SW 1271 (cell line): ENCODE measurements at places on chromosomes 7 and 10.

- no peak for DNase-seq
Observed at GRCh38 chr7:20298486-20298901, 32.2 kb upstream of the ITGB8 start.

- no peak for DNase-seq
Observed at GRCh38 chr7:29806208-29806994, at the start of gene WIPF3. Gene WIPF3, plus strand, starts transcription at chr7:29806508. Its CDS starts 28,217 bp downstream, at chr7:29834725.

GRCh38 chr10:47253030-47253637 is 46.9 kb upstream of the GDF10 start:
- DNase-seq: no peak

DNA sequence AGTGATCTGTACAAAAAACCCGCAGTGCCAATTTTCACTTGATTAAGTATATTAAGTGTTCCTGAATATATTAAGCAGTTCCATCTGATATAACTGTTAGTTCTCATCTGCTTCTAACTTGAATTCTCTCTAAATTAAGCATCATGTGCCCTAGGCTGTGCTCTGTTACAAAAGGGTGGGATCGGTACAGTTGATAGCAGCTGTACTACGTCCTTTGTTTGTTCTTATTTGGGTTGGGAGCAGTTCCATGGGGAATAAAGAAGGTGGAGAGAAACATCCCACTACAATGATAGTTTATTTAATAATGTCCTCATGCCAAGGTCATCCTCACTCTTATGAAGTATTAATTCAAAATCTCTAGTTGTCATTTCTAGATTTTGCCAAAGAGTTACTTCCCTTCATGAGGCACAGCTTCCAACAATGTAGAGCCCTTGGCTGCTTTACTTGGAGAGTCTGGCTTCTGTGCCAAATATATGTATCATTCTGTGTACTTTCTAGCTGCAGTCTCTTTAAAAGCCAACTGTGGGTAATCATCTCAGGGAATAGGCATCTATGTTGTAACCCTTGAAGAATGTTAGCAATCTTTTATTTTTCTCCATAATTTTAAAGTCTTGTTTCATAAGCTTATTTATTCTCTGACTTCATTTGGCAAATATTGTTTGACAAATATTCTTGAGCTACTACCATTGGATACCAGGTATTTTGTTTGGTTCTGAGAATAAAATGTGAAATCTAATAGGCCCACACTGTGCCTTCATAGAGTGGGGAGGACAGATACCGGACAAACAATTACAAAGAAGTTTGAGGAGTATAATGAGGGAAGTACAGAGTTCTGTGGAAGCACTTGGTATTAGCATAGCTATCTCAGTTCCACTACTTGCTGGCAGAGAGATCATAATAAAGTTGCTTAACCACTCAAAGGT is 22.4 kb upstream of the AHR start:
- peak; percentile 33 for DNase-seq

GRCh38 chr10:31617757-31618156 is 298.7 kb downstream of the ZEB1 start:
- no peak for DNase-seq

GRCh38 chr10:75358132-75358531 is 43.4 kb downstream of the ZNF503 start:
- no peak for DNase-seq

- peak; percentile 81 for DNase-seq
Observed at GRCh38 chr7:123748734-123749536, at the start of gene WASL. Gene WASL, minus strand, starts transcription at chr7:123749003. Its CDS starts 269 bp downstream, at chr7:123748734.

DNA sequence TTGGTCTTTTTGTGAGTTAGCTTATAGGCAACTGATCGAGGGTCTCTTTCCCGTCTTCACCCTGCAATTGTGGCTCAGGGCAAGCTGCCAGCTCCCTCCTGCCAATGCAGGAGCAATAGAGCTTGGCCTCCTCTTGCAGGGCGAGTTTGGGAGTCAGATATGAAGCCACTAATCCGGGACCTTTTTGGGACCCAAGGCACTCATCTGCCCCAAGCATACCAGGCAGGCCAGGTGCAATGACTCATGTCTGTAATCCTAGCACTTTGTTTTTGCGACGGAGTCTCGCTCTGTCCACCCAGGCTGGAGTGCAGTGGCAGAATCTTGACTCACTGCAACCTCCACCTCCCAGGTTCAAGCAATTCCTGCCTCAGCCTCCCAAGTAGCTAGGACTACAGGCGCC is 21.1 kb downstream of the LIMK1 start:
- DNase-seq: no peak

GRCh38 chr7:149253665-149254064 is 8.3 kb upstream of the ZNF783 start:
- no peak for DNase-seq

GRCh38 chr10:63919575-63920279 is 398.5 kb downstream of the REEP3 start:
- DNase-seq: no peak

- DNase-seq: no peak
Observed at GRCh38 chr10:43945094-43945730, 296.5 kb upstream of the ZNF32 start.

DNA sequence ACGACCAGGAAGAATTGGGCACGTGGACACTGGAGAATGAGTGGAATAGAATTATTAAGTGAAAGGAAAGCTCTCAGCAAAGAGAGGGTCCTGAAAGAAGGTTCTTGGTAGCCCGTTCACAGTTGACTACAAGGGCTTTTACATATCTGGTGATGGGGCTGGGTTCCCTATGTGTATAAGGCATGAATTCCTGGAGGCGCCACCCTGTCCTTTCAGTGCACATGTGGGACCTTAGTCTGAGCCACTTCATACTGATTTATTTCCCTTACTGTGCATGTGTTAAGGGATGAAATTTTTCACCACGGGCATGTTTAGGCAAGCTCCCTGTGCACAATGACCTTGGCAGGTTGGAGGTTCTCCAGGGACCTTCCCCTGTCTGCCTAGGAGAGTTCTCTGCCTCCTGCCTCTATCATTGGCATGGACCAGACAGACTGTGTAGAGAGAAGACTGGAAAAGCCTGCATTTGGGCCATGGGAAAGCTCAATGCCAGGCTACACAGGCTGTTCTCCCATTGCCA is 145.9 kb upstream of the ITGB1 start:
- no peak for DNase-seq

DNA sequence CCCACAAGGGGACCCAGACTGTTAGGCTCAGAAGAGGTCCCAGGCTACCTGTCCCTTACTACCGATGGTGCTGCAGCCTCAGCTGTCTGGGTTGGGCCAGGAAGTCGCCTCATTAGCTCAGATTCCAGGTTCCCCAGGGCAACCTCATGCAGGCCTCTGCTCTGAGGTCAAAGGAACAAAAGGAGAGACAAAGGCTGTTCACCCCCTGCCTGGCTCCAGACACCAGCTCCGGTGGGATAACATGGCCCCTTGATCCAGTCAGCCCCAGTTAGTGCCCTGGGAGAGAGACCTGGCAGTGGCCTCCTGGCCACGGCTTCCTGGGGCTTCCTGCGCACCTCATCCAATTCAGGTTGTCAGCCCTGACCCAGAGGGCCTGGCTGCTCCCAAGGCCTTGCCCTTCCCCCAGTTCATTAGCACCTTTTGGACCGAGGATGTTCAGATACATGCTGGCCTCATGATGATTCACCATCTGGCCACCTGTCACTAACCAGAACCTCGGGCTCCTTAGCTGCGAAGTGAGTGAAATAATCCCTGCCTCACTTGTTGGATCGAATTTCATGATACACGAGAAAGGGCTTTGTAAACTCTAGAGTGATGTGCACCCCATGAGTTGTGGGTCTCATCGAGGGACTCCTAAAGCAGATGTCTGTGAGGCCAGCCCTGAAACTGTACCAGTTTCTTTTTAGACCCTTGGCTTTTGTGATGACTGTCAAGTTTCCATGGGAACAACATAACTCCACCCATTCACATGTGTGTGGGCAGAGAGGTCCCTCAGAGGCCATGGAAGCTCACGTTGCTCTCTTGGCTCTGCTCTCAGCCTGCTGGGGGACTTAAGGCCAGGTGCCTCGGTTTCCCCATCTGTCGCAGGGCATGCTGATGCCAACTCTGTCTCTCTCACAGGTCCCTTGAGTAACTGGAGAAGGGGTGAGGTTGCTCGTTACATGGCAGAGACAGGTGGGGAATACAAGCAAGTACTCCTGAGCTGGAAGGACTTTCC is 79.5 kb upstream of the PCBD1 start:
- no peak for DNase-seq

DNA sequence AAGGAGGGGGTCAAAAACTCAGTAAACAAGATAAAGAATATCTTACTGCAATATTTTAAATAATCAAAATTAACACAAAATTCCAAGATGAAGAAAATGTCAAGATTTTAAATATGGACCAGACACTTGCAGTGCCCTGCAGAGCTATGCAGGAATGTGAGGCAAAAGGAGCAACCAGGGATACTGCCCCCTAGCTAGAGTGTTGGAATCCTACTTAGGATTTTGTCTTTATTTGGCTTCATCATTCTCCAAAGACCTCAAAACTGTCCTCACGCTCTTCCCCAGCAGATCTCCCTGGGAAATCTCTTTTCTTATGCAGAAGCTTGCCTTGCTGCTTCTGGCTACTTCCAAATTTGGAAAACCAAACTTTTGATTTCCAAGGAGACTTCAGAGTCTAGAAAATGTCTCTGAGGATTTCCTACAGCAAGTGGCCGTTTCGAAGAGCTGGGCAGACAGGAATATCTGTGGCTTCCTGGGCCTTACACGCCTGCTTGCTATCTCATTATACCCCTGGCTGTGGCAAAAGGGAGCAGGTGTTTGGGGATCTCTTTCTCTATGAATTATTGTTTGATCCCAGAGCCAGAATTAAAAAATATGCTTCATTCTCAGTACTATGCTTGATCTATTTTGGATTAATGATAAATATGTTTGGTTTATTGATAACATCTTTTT is 232.2 kb upstream of the BMPER start:
- no peak for DNase-seq

DNA sequence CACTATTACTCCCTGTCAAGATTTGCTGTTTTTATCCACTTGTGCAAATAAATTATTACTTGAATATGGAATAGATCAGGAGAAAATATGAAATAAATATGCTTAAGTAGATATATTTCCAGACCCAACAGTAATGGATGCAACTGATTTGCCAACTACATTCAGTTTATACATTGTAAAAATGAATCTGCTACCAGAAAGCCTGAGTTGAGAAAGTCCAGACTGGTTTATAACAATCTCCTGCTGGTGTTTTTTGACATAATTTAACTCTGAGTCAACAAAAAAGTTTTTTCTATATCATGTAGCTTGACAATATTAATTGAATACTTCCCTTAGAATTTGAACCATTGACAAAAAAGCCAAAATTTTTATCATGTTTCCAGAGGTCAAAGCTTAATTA is 265.8 kb upstream of the SEMA3D start:
- DNase-seq: no peak

DNA sequence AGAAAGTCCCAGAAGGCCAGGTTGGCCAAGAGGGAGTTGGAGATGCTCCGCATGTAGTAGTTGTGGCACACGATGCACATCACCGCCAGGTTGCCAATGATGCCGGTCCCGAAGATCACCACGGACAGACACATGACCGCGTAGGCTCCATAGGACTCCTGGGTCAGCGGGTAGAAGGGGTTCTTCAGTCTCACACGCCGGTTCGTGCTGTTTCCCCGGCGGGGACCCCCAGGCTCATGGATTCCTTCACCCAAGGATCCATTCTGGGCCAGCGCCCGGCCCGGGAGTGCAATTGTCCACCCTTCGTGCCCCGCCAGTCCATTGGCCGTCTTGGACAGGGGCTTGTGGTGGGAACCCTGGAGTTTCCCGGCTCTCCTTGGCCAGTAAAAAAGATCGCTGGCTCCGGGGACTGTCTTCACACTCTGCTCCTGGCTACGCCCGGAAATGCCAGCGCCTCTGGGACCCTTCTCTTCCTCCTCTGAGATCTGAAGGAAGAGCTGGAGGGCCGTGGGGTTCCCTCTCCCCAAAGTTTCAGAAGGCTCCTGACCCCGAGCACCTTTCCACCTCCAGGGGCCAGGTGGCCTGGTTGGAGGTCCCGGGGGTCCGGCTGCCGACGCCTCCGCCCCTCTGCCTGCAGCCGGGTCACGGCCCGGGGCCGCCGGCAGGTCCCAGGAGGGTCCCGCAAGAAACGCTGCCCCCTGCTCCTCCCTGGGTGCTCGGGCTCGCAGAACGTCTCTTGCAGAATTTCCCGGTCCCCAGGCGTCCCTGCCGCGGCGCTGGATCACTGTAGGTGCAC is 1.3 kb downstream of the GPR37 start:
- DNase-seq: no peak

GRCh38 chr7:121331574-121331973 is 2.8 kb downstream of the WNT16 start:
- DNase-seq: no peak

DNA sequence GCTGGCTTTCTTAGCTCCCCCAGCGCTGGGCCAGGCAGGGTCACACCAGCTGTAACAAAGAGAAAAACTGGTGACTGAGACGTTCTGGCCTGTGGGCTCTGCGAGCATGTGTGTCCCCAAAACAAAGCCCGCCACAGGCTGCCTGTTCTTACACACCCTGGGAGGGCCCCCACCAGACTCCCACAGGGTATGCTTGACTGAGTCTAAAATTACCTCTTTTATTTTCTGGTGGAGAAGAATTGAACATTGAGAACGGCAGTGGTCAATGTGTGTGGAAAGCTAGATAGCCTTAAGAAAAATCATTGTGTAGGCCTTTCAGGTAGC is 808 bp downstream of the C10orf71 start:
- DNase-seq: no peak

- no peak for DNase-seq
Observed at GRCh38 chr7:74006451-74007241, 21.3 kb upstream of the ELN start.

- DNase-seq: no peak
Observed at GRCh38 chr10:92177546-92177945, 113.3 kb downstream of the CPEB3 start.

DNA sequence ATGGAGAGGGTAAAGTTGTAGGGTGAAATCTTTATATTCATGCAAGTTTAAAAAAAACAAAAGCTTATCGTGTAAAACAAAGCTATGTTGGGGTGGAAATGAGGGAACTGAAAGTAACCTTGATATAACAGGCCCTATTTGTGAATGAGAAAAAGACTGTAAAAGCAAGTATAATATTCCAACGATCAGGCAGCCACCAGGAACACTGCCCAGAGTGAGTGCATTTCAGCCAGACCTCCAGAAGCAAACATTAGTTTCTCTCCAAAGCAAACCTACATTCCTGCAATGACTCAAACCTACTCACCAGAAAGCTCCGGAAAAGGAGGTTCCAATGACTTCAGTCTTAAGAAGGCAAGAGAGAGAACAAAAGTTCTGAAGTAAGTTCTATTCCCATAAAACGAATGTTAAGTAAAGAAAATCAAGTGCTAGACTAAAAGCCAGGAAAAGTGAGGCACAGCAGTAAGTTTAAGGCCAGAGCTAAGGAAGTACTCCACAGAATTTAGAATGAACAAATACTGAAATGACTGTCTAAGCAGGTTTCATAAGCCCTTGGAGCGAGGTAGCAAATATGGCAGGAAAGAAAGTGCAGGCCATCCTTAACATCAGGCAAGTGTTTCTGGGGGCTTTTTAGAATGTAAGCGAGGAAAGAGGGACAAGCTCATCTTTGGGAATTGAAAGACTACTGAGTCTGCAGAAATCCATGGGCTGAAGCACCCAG is 493.1 kb downstream of the XPNPEP1 start:
- no peak for DNase-seq
